ENCODE measurements at places on chromosomes 2 and 18.

DNA sequence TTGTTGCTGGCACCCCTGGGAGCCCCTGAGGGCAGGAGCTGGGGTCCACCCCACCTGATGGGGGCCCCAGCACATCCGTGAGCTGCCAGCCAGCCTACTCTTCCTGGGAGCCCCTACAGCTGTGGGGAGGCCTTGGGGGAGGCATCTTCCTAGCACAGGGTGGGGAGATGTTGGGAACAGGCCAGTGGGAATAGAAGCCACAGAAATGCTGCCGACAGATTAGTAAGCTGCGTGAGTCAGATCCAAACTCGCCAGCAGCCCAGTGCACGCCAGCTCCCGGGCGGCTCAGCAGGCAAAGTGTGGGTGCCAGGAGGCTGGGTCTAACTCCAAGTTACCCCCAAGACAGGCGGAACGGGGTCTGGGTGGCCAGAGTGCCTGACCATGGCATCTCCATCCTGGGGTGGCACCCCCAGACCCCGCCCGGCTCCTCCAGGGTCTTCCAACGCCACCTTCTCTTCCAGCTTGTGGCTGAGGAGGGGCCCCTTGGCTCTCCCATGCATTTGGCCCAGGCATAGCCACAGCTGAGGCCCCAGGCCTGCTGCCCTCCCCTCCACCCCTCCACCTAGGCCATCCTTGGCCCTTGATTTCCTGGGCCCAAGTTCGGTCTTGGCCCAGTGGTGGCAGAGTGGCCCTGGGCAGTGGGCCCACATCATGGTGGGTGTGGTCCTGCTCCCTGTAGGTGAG is 15.3 kb downstream of the CROCC2 start:
- DNase-seq = peak; percentile 90

- DNase-seq = no peak
Measured at GRCh38 chr18:11324956-11325882, 175.8 kb upstream of the PIEZO2 start.

- DNase-seq = no peak
Measured at GRCh38 chr2:58710795-58711279, 469.7 kb upstream of the FANCL start.

GRCh38 chr2:119256582-119256921 is 32.9 kb downstream of the STEAP3 start:
- no peak for DNase-seq
